Activated CD8-positive, alpha-beta memory T cell treated with anti-CD3 and anti-CD28 coated beads for 1 hour (primary cell): ENCODE measurements at places on chromosomes 2 and 18.

- no peak for DNase-seq
Observed at GRCh38 chr2:2735041-2735440, 404.0 kb upstream of the MYT1L start.

DNA sequence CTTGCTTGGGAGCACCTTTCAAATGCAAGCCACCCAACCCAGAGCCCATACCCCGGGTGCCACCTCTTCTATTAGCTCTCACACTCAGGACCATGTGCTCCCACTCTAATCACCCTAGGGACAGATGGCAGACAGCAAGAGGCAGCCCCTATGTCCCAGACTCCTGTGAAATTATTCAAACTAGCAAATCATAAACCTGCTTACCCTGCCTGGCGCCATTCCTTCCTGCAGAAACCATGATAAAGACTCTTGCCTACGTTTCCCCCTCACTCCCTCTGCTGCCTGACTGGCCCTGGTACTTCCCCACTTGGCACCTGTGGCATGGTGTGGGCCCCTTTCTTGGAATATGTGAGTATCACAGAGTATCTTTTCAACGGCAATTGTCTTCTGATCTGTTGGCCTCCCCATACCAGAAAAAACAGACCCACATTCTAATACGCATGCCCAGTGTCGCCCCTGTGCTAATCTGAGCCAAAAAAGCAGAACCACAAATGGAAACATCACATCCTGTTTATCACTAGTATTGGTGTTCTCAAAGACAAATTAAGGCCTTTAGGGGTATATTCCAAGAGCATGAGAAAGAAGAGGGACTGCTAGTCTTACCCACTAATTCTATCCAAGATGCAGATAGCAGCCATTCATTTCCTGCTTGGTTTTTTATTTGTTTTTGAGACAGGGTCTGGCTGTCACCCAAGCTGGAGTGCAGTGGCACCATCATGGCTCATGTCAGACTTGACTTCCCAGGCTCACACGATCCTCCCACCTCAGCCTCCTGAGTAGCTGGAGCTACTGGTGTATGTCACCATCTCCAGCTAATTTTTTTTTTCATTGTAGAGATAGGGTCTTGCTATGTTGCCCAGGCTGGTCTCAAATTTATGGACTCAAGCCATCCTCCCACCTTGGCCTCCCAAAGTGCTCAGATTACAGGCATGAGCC, 44.1 kb upstream of the TTC39C start:
- DNase-seq: no peak

DNA sequence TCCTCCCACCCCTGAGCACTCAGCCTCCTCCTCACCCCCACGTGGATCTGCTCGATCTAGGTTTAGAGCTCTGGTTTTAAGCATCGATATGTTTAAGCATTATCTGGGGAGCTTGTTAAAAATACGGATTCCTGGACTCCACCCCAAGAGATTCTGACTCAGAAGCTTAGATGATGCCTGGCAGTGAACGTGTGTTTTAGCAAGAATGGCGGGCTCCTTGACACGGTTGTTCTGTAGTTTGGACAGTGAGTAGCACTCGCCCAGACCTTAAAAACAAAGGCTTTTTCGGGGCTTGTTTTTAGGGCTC, 47.3 kb downstream of the LDLRAD4 start:
- no peak for DNase-seq

DNA sequence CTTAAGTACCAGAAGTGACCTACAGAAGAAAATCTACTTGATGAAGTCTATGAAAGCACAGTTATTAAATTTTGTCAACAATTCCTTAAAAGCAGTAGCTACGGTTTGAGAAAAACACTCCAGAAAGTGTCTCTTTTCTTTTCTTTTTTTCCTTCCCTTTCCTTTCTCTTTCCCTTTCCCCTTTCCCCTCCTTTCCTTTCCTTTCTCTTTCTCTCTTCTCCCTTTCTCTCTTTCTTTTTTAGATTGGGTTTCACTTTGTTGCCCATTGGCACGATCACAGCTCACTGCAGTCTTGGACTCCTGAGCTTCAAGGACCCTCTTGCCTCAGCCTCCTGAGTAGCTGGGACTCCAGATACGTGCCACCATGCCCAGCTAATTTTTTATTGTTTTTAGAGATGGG, 2.6 kb upstream of the ALMS1 start:
- DNase-seq: no peak

- DNase-seq: no peak
Observed at GRCh38 chr2:97067279-97068004, 27.2 kb downstream of the FAHD2B start.

DNA sequence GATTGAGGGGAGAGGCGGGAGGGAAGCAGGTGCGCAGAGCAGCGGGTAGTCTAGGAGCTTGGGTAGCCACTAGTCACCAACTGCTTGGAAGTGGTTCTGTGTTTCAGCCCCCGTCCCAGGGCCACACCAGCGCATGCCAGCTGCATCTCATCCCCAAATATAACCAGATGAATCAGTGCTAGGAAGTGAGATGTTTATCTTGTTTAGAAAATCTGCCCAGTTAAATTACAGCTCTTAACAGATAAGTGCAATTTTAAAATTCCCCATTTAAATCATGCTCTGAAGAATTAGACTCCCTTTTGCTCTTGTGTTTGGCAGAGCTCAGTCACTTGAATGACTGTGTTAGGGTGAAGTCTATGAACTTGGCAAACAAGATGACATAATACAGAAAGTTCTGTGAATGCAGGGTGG, 193.8 kb downstream of the SEPTIN10 start:
- no peak for DNase-seq

- DNase-seq: no peak
Observed at GRCh38 chr2:62465741-62466502, 40.1 kb downstream of the TMEM17 start.

- no peak for DNase-seq
Observed at GRCh38 chr2:155021618-155022017, 323.1 kb downstream of the KCNJ3 start.

DNA sequence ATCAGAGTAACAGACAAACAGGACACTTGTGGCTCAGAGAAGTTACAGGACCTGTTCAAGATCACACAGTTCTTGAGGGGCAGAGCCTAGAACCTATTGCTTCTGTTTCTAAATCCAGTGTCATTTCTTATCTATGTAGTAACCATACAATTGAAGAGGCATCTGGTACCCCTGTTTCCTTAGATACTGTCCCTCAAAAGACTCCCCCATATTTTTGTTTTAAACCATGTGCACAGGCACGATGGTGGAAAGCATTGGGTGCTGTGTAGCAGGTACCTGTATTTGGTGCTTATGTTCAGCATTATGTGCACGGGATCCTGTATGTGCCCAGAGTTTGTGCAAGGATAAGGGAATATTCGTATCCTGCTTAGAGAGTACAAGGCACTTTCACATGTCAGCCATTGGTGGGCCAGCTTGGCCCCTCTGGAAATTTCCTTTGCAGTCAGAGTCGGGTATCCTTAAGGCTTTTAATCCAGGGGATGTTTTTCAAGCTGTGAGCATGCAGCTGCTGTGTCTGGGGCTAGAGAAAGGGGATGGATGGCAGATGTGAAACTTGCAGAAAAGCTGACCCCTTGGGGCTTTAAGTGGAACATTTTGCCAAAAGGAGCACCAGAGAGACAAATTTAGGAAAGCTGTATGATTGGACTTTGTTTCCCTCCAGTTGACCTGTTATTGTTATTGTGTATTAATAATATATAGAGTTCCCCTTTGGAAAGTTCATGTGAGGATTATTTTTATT, 2.1 kb downstream of the LBH start:
- DNase-seq: no peak
